ENCODE measurements at places on chromosomes 3 and 15.
A peak's percentile ranks its signal among the peaks of the same experiment; 100 is the strongest.

DNA sequence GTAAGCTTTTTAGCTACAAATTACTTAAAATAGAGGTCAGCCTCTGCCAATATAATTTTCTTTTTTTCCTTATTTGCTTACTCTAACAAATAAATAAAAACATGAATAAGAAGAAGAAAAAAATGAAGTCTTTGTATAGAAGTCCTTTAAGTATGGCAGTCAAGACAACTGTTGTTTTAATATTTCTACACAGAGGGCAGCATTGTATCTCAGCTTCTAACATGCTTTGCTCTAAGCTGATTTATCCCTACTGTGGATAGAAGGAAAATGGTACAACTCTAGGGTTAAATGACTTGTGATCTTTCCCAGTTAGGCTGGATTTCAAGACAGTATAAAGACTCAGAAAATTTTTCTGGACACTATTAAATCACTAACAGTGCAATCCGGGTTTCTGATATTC lies 104.3 kb upstream of the MEIS2 start:
- no peak for DNase-seq

- no peak for DNase-seq
Measured at GRCh38 chr3:120393243-120393642, 44.1 kb upstream of the LRRC58 start.

GRCh38 chr15:55654561-55655031 lies 66.5 kb upstream of the PYGO1 start:
- DNase-seq = no peak

- no peak for DNase-seq
Measured at GRCh38 chr3:15728766-15729165, 69.0 kb downstream of the ANKRD28 start.

- DNase-seq = no peak
Measured at GRCh38 chr3:96970211-96970610, 155.8 kb downstream of the EPHA6 start.

GRCh38 chr3:46481636-46482035 lies 16.1 kb upstream of the RTP3 start:
- no peak for DNase-seq

DNA sequence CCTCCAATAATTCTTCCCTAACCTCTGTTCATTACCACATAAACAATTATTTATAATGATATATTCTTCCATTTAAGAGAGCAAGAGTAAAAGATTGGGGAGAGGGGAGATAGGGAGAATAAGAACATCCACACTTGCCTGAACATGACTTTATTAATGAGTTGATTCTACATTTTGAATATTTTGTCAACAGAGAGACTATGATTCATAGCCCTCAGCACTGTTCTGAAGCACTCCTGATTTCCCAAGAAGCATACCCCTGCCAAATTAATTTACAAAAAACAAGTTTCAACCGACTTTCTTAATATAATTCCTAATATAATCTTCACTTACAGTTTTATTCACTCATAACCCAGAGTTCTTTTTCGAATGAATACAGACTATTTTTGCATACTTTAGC lies 828.8 kb downstream of the ROBO2 start:
- DNase-seq = no peak

- no peak for DNase-seq
Measured at GRCh38 chr15:53880357-53880756, 97.9 kb upstream of the UNC13C start.

DNA sequence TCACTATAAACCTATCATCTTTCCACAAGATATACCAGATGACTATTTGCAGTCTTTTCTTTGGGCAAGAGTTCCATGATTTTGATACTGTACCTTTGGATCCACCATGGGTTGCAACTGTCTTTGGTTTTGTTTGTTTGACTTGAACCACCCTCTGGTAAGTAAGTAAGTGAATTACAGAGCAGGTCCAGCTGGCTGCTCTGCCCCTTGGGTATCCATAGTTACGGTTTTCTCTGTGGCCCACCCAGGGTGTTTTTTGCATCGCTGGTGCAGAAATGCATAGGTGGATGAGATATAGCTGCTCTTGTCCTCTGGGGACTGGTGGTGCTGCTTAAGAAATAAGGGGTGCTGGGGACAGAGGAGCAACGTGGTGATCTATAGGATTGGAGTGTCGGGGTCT lies 33.8 kb downstream of the CHDH start:
- DNase-seq = no peak

DNA sequence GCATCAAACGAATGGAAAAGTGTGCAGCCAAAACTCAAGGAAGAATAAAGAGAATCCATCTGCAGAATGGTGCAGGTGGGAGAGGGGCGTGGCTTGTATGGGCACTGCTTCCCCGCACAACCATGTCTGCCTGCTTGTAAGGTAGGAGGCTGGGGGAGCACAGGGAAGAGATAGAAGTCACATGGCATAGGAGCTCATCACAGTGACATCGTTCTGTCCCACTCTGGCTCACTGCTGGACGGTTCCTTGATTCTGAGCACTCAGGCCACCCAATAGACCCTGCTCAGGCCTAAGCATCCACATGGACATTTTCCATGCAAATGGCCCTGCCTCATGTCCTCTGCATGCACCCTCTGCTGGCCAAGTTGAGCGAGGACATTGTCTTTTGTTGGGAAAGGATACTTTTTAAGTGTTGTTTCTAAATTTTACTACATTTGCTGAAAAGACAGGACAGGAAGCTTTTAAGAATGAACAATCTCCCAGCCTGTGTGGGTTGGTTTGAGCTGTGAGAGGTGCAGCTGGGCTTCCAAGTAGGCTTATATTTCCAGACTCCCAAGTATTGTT lies 3.1 kb downstream of the MYLK start:
- no peak for DNase-seq

GRCh38 chr3:165746874-165747273 lies 90.3 kb downstream of the BCHE start:
- DNase-seq = no peak

- DNase-seq = no peak
Measured at GRCh38 chr3:69524816-69525215, 138.9 kb upstream of the FRMD4B start.

DNA sequence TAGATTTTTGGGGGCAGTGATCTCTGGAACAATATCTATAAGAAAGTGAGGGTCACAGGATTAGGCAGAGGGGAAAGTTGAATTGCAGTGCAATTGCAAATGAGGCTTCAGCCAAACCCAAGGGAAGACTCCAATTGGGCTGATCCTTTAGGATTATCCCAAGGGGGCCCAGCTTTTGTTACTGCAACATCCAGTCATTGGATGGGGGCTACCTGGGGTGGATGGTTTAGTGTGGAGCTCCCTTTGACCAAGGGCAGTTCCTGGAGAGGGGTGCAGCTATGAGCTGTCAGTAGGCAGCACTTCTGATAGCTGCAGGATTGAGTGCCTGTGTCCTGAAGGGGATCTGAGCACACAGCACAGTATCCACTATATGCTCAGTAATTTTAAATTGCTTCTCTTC lies 355.2 kb upstream of the AZI2 start:
- no peak for DNase-seq

DNA sequence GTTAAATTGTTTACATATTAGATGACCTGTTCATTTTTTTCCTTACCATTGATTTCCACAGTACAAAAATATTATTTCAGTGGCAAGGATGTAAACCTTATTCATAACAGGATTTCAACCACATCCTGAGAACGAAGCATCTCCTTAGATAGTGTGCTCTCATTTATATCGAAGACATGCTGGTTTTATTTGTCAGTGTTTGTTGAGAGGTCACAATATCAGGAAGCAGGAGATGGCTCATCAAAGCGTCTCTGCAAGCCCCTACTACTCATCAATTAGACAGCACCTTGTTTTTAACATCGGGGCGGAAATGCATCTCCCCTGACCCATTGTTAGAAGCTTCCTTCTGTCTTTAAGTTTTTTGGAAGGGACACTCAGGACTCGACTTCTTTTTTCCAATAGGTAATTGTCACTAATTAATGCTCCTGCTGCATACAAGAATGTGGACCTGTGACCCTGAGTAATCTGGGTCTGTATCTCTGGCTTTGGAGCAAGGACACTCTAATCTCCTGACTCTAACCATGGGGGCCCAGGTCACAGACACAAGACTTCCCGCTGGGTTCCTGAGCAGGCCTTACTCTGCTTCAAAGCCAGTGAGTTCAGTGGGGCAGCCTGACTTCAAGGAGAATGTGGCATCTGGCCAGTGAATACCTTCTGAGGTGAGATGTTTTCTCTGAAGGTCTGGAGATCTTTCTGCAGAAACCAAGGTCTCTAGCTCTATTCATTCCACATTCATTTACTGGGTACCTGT lies 50.3 kb downstream of the MECOM start:
- no peak for DNase-seq

DNA sequence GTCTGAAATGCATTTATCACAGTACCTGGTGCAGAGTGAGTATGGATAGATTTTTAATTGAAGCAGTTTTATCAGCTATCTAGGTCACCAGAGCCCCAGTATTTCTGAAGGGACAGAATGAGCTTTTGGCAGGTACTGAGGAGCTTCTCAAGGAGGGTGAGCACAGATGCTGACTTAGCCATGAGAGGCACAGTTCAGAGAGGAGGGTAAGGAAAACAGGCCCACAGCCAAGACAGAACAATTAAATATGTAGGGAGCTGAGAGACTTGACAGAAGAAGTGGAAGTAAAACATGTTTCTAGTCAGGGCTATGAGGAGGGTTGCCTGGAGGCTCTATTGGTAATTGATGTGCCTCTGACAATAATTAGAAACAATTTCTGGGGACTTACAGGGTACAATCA lies 20.1 kb downstream of the ZNF80 start:
- DNase-seq = no peak

- DNase-seq = peak; percentile 60
Measured at GRCh38 chr3:186526256-186526606, 17.9 kb downstream of the CRYGS start.

DNA sequence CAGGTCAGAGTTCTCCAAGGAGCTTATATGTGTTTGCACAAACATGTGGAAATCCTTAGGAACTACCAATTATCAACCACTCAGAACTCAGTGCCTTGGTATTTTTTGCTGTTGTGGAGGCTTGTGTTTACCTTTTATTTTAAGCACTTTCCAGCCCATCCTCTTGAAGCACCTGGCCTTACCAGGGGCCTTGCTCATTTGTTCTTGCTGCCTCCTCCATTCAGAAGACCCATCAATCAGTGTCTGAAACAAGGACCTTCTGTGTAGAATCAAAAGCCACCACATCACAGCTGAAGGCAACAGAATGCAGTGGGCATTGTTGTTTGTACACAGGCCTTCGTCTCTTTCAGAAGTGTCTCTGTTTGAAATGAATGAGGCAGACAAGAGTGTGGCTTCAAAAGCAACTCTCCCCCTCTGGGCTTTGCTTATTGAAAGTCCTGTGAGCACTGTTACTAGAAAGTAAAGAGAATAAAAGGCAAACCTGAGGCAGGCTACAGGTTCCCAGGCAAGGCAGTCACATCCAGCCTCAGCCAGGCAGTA lies 24.5 kb upstream of the LIPC start:
- no peak for DNase-seq

DNA sequence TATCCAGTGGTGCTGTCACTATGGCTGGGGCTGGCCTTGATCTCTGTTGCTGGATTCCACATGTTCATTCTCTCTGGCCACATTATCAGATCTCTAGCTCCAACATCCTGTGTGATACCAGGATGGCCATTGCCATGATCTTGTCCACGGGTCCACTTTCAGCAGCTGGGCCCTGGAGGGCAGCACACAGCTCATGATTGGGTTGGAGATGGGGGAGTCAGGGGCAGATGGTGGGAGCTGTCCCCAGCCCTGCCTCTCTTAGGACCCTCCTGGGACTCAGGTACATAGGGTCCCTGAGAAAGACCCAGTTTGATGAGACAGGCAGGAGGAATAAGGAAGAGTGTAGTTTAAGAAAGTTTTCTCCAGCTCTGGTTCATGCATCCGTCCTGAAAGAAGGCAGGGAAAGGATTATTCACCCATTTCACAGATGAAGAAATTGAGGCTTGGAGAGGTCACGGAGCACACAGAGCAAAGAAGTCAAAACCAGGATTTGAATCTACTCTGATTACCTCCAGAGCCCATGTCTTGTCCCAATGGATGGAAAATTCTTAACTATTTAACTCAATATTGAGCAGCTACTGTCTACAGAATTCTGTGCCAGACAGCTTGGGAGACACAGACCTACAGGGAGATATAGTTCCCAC lies 100.5 kb downstream of the LINGO1 start:
- no peak for DNase-seq

- no peak for DNase-seq
Measured at GRCh38 chr3:45787551-45787950, 8.8 kb downstream of the SLC6A20 start.

DNA sequence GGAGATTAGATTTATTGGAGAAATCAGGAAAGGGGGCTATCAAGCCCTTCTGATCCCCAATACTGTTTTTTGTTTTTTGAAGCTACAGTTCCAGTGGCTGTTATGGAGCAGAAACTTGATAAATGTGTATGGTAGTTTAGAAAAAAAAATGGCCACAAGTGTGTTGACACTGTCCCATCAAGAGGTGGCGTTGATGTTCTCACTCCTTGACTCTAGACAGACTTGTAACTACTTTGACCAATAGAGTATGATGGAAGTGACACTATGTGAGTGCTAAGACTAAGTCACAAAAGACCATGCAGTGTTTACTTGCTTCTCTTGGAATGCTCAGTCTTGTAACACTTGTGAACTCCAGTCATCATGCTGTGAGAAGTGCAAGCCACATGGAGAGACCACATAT lies 356.7 kb downstream of the PDCD6IP start:
- DNase-seq = no peak

- peak; percentile 75 for DNase-seq
Measured at GRCh38 chr3:171347301-171348039, 112.7 kb downstream of the TNIK start.

DNA sequence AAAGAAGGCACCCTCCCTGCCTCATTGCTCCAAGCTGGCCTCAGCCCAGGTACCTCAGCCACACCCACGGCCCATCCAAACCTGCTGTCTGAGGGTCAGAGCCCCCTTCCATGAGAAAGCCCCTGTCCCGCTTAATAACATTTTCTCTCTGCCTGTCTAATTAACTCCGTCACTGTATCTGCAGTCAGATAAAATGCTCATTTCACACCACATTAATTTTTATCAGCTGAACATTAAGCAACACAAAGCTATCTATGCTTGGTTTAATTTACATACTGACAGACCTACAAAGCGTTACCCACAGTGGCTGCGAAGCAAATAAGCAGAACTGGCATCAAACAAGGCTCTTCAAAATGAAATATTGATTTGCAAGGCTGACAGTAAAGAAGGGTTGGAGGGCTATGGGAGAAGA lies 309.8 kb upstream of the ICE2 start:
- DNase-seq = no peak

GRCh38 chr3:152317956-152318355 lies 49.2 kb downstream of the MBNL1 start:
- no peak for DNase-seq

All from GM06990 (cell line).